ENCODE measurements at places on chromosomes 2 and 18.

GRCh38 chr2:192122141-192122540 lies 72.6 kb downstream of the TMEFF2 start:
- no peak for DNase-seq

GRCh38 chr2:237663517-237664110 lies 36.2 kb downstream of the LRRFIP1 start:
- no peak for DNase-seq

- no peak for DNase-seq
Measured at GRCh38 chr2:217851191-217852020, 151.4 kb downstream of the TNS1 start.

GRCh38 chr2:129139380-129139779 lies 820.7 kb upstream of the HS6ST1 start:
- no peak for DNase-seq

DNA sequence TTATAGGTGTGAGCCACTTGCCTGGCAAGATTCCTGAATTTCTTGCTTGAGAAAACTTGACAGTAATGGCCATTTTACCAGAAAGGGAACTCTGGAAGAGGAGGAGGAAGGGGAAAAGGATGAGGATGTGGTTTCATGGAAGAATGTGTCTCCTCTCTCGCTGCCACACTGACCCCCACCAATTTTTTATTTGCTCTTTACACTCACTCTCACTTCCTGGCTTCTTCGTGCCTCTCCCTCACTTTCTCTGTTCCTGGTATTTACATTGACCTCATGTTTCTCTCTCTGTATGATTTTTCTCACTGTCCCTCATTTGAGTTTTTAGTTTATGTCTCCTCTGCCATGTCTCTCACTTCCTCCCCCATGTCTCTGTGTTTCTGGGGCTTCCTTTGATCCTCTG lies 134.5 kb upstream of the CAB39 start:
- no peak for DNase-seq

Data from posterior cingulate gyrus (tissue), 11 donors.